Retinal pigment epithelial cell (primary cell): ENCODE measurements at places on chromosomes 4 and X.
A peak's percentile ranks its signal among the peaks of the same experiment; 100 is the strongest.

GRCh38 chr4:94913316-94913715 is 155.6 kb downstream of the BMPR1B start:
- DNase-seq = no peak

- no peak for DNase-seq
Measured at GRCh38 chr4:145851511-145852201, 87.0 kb downstream of the ZNF827 start.

GRCh38 chr4:32180086-32180485 is 1459.9 kb downstream of the PCDH7 start:
- DNase-seq = no peak

DNA sequence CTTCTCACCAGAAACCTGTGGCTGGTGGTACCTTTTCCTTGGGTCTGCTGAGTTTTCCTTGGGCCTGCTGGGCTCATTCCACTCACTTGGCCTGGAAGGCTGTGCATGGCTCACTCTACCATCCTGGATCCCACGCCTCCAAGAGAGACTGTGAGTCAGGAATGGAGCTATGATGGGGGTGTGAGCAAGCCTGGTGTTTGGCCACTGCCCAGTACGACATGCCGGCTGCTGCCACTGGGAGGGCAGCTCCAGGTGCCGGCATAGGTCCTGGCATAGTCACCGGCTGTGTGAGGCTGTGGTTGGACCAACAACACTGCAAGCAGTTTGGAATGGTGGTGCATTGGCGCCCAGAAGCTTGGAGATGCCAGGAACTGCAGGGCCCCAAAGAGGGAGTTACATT is 721.7 kb downstream of the PCDH18 start:
- no peak for DNase-seq

DNA sequence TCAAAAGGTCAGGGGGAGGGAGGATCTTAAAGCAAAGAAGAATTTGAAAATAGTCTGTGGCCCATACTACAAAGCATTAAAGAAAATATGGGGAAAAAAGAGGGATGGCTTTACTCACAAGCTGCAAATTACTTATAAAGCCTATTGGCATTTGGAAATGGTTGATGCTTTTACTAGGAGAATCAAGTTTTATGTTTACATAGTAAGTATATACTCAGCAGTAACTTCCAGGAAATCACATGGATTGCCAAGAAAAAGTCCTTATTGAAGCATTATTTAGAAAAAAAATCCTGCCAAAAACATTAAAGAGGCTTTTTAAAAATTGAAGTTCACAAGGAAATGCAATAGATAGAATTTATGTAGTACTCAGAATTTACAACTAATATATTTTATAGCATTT is 8.4 kb upstream of the SH3RF1 start:
- DNase-seq = no peak

DNA sequence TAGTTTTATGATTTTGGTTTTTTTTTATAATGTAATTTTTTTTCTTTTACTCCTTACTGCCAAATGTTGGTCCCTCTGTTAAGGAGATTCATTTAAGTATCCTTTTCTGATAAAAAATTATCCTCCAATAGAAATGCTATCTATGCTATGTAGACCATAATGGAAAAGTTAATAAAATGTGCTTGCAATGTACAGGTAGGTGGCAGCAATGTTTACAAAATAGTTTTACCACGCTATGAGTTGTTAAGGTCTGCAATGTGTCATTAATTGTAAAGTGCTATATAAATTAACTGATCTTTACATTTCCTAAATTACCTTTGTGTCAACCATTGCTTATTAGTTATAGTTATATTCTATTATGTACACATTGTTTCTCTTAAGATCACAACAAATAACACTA is 3.8 kb upstream of the CENPC start:
- peak; percentile 10 for DNase-seq

GRCh38 chr4:17093481-17093880 is 195.0 kb upstream of the LDB2 start:
- DNase-seq = no peak

DNA sequence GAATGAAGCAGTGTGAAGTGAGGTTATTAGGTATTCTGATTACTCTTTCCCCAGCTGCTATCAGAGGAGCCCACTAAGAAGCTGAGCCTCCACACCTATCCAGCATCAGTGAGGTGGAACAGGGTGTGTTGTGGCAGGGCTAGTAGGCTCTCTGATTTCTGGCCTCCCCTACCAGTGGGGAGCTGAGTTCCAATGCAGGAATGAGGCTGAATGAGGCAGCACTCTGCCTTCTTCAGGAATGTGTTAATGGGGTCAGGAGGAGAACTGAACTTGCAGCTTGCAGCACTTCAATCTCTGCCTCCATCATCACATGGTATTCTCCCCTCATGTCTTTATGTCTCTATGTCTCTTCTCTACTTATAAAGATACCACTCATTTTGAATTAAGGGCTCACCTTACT is 26.9 kb downstream of the SOX3 start:
- no peak for DNase-seq

DNA sequence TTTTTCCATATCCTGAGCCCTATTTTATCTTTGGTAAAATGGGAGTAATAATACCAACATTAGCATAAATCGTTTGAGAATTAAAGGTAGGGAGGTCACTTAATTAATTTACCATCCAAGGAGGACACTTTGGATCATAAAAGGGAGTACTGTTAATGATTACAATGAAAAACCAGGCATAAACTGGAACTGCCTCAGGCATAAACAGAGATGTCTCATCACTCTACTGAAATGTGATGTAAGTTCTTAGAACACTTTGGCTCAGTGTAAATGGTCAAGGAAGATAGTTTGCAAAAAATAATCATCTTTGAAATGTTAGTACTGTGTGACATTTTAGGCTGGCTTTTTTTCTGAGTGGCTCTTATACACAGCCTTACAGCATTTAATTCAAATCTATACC is 268.7 kb downstream of the SLC39A8 start:
- DNase-seq = no peak

GRCh38 chr4:164087733-164088132 is 593.2 kb downstream of the TMA16 start:
- no peak for DNase-seq
